HFFc6 (cell line): ENCODE measurements at places on chromosomes 2 and 18. TPM values are rescaled to one million over a fixed set of nuclear protein-coding genes. Genes with fewer than 3 reads are reported as not detected.
A peak's percentile ranks its signal among the peaks of the same experiment; 100 is the strongest.

DNA sequence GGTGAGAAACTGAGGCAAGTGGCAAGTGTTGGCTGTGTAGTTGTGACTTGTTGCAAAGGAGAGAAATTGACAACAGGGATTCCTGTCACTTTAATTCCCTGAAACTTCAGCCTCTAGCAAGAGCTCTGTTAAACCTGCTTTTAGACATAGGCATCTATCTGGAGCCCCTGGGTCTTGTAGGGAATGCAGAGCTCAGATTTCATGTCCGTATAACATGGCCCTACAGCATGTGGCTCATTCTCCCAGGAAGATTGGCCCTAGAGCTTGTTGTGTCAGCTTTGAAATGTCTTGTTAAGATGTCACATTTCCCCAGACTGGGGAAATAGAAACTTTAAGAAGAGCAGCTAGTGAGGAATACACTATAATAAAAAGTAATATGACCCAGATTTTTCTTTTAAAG lies 115.8 kb downstream of the POLE4 start:
- DNase-seq: no peak

DNA sequence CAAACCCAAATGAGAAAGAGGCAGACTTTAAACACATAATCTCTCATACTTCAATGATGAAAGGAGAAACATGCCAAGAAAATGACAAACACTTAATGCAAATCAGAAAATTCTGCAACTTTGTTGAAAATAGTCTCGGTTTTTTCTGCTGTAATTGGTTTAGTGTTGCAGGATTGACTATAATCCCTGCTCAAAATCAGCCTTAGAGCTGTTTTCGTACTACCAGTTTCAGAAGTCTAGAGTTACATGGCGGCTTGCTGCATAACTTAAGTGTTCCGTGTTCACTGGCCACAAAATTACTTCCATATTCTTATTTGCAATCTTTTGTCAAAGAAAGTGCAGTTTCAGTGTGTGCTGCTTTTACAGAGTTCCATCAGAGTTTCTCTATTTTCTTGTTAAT lies 48.9 kb upstream of the ITGAV start:
- peak; percentile 48 for DNase-seq

- DNase-seq: no peak
These were observed 423.1 kb upstream of the CHST9 start for GRCh38 chr18:27608174-27608573.

DNA sequence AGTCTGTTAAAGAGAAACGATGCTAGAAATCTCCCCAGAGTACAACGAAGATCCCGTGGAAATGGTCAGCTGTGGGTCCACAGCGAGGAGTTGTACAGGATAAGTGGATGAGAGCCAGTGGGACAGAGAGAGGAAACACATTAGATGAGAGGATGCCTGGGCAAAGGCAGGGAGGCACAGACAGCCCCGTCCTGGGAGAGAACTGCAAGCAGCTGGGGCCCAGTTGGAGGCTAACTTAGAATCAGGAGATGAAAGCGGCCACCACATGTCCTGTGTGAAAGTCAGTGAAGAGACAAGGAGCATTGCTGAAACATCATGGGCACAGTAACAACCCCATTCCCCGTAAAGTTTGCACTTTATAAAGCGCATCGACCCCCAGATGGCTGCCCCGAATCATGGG lies 157.5 kb downstream of the RAPGEF4 start:
- no peak for DNase-seq

GRCh38 chr2:158619496-158619895 lies 162.7 kb downstream of the PKP4 start:
- DNase-seq: peak; percentile 46

- no peak for DNase-seq
These were observed 11.6 kb downstream of the GPD2 start for GRCh38 chr2:156447761-156448160.

DNA sequence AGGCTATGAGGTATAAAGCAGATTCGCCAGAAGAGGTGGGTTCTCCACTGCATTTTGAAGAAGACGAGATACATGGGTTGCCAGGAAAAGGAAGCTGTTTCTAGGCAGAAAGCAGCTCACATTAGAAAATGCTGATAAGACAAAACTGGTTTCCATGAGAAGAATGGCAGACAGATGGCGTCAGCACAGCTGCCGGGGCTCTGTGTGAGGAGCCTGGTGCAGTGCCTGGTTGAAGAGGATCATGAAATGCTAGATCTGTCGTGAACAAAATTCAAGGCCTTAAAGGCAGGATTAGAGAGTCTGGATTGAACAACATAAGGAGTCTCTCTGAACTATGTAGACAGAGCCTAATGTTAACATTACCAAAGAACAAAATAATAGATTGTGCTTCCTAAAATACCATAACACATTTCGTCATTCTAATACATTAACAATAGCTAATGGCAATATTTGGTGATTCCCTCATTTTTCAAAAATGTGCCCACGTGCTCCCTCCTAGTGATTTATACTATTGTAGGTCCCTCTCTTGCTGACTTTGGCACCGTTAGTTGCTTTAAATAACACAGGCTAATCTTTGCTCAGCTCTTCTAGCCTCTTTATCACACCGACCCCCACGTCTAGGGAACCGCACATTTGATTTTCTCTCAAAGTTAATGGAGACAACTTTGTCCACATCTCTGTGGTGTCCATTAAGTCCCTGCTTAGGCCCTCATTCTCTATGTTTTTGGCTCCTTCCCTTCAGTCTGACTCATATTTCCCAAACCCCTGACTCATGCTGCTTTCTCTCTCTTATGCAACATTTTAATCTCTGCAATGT lies 38.2 kb downstream of the EFEMP1 start:
- DNase-seq: peak; percentile 77

DNA sequence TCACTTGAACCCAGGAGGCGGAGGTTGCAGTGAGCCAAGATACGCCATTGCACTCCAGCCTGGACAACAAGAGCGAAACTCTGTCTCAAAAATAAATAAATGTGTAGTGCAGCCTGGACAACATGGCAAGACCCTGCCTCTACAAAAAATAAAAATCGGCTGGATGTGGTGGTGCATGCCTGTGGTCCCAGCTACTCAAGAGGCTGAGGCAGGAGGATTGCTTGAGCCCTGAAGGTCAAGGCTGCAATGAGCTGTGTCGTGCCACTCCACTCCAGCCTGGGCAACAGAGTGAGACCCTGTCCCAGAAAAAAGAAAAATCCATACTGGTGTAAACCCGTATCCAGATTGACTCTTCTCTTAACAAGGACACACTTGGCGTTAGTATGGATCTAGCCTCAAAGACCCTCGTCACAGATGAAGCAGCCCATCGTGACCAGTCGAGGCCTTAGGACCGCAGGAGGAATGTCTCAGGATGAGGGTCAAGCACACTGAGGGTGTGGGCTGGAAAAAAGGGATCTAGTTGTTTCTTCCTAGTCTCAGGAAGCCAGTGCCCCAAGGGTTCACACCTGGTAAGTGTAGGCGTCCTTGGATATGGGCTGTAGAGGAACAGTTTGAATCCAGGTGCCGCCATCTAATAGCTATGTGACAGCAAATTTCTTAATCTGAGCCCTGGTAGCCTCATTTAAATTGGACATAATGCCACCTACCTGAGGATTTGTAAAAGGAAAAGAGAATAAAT lies 4.0 kb upstream of the GPBAR1 start:
- no peak for DNase-seq

DNA sequence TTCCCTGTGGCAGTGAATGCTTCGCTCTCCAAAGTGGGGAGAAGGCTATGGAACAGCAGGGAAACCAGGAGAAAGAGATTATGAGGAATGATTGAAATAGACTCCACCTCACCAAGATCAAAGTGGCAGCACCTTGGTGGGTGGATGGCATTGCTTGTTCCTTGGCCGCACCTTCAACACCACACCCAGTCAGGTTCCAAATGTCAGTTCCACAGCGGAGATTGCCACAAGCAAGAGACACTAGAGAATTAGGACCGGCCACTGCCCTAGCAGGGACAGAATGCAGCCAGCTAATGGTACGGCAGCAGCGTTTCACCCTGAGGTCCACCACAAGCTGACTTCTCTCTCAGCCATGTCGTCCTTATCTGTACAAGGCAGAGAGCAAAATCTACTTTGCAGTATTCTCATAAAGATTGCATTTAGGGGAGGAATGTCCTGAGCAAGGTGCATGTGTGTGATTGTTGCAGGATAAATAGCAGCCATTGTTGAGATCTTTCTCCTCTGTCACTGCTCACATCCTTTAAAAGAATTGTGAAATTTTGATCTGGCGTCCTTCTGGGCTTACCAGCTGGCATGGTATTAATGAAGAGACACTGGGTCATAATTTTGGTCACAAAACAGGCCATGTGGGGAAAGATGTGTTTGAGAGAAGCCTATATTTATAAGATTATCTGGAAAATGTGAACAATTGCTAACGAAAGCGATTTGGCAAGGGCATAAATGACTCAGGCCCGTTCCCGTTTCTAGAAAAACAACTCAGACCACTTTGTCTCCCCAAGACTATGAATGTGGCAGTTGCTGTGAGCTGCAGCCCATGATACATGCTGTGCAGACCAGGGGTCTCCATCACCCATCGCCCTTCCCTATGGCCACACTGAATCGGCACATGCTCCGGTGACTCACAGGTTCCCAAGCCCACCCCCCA lies 228.6 kb upstream of the ID2 start:
- no peak for DNase-seq

GRCh38 chr2:101330253-101330933 lies 21.9 kb upstream of the RNF149 start:
- DNase-seq: no peak

DNA sequence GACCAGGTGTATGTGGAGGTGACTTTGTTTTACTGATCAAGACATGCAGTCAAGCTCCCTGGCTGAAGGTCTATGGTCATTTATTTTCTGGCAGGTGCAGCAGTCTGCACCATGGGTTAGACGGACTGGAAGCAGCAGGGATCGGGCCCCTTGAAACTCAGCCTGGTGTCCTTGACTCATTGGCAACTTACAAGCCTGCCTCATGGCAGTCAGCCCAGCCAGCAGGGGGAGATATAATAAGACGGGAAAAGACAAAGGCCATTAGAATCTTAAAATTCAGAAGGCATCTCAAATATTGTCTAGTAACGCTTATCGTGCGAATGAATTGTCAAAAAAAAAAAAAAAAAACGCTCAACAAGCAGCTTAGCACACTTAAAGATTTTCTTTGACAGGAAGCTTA lies 308.2 kb downstream of the EN1 start:
- no peak for DNase-seq

DNA sequence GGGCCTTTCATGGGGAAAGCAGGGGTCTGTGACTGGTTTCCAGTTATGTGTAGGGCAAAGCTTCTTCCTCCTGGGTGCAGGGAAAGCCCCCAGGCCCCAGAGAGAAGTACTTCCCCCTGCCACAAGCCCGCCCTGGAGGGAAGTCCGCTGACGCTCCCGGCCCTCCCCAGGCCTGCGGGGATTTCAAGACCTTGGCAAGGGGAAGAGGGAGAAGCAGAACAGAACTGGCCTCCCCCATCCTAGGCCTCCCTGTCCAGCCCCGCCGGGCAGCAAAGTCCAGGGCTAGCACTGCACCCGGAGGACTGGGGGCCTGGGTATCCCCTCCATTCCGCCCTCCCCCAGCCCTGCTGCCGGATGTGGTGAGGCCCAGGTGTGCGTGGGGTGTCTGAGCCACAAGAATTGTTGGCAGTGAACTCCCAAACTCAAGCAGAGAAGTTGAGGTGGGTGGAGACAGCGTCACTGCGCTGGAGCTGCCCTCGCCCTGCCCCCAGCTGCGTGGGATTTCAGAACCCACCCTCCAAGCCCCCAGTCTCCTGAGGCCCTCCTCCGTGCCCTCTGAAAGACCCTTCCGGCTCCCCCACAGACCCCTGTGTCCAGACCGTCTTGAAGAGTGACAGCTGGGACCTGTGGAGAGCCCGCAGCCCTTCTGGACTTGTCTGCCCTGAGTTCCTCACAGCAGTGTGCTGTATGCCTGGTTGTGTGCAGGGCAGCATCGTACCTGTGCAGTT lies 1.1 kb upstream of the DUSP2 start:
- DNase-seq: no peak

GRCh38 chr2:127511917-127512316 lies 14.4 kb downstream of the IWS1 start:
- DNase-seq: no peak

DNA sequence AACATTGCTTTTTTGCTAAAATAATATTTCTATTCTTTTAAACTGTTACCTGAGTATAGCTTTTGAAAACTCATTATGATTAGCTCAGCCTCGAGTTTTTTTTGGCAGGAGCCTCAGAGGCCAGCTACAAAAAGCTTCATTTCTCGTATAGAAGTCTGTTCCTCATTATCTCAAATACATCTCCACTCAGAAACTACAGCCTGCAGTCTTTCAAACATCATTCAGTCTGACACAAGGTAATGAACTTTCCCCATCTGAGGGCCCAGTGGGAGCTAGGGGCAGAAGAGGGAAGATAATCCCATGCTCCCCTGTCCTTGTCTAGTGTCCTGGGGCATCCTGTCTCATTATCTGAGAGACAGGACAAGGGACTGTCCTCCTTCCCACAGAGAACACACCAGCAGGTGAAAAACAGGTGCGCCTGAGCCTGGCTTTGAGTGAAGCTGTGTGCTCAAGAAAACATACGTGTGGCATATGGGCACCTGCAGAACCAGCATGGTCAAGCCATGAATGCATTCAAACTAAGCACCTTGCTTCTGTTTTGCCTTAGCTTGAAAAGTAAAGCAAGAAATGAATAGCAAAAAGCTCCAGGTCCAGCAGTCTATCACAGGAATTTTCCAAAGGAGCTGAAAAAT lies 247.5 kb downstream of the MREG start:
- DNase-seq: no peak

DNA sequence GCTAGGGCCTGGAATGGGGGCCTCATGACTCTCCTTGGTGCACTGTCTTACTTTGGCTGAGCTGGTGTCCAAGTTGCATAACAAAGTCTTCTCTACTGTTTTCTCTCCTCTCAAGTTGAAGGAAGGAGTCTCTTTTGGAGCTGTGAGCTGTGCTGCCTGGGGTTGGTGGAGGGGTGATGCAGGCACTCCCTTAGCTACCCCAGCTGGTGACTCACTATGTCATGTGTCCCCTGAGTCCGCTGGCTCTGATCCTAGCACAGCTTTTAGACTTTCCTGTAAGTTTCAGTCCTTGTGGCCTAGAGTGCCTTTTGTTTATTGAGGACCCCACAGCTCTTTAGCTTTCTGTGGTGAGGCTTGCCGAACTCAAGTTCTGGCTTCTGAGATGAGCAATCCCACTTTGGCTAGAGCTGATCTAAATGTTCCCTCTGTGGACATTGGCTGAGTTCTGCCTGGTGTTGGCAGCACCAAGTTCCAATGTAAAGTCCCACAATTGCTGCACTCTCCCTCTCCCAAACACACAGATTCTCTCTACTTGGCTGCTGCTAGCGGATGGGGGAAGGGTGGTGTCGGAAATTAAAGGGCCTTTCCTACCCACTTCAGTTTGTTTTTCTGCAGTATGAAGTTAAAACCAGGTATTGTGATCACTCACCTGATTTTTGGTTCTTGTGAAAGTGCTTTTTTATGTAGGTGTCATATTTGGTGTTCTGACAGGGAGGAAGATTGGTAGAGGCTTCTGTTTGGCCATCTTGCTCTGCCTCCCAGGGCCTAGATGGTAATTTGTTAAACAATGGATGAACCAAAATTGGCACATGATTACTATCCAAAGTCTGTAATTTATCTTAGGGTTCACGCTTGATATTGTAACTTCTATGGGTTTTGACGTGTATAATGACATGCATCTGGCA lies 83.2 kb downstream of the COMMD1 start:
- no peak for DNase-seq

- DNase-seq: no peak
These were observed 19.5 kb upstream of the CELF4 start for GRCh38 chr18:37584952-37585695.

IL1A gene
- 0.07 TPM in 1 of 3 replicates, not detected in the others for total RNA-seq

RAB6C gene
- not detected in 3 replicates for total RNA-seq

ZSWIM2 gene
- total RNA-seq: not detected in 3 replicates

TLX2 gene
- total RNA-seq: 0.18 to 0.24 TPM in 2 of 3 replicates, not detected in the other

SLC39A10 gene
- 25.9 to 28.3 TPM (median 27.6 TPM) in 3 replicates for total RNA-seq

KCNG2 gene
- total RNA-seq: not detected in 3 replicates

MTCL1 gene
- total RNA-seq: 49.4 to 56.6 TPM (median 56.2 TPM) in 3 replicates

CLEC4F gene
- total RNA-seq: not detected in 2 replicates

ODC1 gene
- total RNA-seq: 108 to 144 TPM (median 141 TPM) in 3 replicates

NT5DC4 gene
- total RNA-seq: not detected in 3 replicates

CMPK2 gene
- total RNA-seq: not detected in 3 replicates
